ENCODE measurements at places on chromosomes 2 and 18.
A peak's percentile ranks its signal among the peaks of the same experiment; 100 is the strongest.

- no peak for DNase-seq
Observed at GRCh38 chr2:233466991-233467603, 99.5 kb downstream of the USP40 start.

DNA sequence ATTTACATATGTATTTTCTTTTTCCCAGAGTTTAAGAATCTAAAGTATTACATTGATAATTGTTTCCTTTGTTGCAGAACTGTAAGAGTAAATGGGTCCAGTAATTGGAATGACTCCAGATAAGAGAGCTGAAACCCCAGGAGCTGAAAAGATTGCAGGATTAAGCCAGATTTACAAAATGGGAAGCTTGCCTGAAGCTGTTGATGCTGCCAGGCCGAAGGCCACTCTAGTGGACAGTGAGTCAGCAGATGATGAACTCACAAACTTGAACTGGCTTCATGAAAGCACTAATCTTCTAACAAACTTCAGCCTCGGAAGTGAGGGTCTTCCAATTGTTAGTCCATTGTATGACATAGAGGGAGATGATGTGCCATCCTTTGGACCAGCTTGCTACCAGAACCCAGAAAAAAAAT is 183.8 kb upstream of the STON1 start:
- DNase-seq, result no peak

DNA sequence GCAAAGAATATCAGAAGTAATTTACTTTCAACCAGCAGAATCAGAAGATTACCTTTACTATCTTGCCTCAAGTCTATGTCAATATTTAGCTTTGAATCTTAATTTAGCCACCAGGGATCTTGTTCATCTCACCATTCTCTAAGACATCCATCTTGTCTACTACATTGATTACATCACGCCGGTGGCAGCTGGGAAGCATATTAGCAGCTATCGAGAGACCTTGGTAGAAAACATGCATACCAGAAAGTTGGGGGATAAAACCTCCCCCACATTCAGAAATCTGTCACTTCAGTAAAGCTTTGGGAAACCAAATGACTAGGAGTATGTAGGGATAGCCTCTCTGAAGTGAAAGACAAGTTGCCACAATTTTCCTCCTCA is 703.8 kb upstream of the FSHR start:
- DNase-seq, result no peak

DNA sequence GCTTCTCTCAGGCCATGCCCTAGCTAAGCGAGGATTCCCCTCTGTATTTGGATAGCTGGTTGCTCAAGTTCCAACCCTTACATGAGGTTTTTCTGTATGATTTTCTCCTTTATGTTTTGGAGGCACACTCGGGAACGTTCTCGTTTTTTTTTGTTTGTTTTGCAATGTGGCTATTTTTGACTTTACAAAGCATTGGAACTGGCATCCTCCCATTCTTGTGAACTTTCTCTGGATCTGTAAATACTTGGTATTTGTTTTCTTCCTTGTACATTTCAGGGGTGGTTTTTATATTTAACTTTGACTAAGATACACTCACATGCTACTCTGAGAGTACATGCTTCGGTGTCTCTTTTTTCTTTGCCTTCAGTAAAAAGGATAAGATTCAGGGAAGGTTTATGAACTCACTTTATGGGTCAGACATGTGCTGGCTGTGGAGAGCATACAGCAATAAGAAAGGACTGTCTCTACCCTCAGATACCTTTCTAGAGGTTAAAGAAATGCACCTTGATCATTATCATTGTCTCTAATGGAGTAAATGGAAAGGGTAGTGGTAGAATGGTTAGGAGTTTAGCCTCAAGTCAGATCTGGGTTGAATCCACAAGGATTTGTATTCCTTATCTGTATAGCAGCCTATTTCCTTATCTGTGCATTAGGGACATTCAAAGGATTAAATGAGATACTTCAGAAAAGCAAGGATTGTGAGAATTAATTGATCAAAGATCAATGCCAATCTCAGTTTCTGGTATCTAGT is 61.9 kb downstream of the MEIS1 start:
- DNase-seq, result no peak

DNA sequence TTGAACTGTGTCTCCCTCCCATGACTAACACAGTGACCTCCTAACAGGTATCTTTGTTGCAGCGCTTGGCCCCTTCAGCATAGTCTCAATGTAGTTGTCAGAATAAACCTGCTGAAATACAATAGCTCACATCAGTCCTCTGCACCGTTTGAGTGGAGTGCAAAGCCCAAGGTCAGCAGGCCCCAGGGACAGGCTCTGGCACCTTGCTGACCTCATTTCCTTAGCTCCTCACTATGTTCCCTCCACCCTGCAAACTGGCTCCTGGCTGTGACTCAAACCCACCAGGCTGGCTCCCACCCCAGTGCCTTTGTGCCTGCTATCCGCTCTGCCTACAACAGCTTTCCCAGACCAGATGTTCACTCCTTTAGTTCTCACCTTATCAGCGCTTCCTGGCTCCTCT is 146.7 kb downstream of the LRATD1 start:
- DNase-seq, result no peak

DNA sequence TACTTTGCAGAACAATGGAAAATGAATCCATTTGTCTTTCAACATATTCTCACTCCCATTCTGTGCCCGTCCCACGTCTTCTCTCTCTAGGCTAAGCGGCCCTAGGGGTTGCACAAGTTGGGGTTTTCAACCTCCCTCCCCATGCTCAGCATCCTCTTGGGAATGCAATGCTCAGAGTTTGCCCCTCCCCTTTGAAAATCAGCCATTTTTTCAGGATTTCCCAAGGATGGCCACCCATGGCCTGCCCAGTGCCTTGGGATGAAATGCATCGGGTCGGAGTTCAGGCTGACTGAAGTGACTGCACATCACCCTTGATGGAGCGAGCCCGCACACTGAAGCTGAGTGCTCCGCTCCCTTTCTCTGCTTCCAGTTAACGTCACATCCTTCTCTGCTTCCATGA is 87.9 kb downstream of the TNS1 start:
- DNase-seq, result no peak

DNA sequence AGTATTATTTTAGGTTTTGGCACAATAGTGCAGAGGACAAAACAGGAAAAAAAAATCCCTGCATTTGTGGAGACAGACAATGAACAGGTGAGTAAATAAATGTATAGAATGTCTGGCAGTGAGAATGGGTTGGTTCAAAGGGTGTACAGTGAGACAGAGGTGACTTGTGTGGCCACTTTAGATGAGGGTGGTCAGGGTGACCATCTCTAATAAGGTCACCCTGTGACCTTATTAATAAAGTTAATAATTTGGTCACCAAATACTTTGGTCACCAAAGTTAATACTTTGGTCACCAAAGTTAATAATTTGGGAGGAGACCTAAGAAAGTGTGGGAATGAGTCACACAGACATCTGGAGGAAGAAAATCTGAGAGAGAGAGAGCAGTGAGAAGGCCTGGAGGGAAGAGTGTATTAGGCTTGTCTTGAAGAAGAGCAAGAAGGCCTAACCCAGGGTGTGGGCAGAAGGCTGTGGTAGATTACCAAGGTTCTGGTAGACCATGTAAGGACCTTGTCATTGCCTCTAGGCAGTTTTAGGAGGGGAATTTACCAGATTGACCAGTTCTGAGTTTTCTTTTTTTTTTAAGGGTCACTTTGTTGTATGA is 1368.4 kb upstream of the CELF4 start:
- DNase-seq, result no peak

- peak; percentile 24 for DNase-seq
Observed at GRCh38 chr18:13218368-13218991, at the start of gene LDLRAD4. Gene LDLRAD4, plus strand, starts transcription at chr18:13218760.

DNA sequence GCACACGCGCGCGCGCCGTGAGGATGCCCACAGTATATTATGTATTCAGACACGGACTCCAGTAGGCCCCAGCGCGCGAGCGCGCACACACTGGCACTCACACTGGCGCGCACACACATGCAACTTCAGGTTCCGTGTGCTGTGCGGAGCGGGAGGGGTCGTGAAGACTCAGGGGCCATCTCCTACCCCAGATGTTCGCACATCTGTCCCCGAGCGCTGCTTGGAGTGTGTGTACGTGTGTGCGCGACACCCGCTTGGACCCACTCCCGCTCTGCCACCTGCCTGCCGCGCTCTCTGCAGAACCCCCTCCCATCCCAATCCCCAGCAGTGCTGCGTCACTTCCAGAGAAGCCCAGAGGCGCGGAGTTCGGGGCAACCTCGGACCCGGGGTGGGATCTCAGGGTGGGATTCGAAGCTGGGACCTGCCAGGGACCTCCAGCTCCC is 2.6 kb downstream of the NRP2 start:
- no peak for DNase-seq

DNA sequence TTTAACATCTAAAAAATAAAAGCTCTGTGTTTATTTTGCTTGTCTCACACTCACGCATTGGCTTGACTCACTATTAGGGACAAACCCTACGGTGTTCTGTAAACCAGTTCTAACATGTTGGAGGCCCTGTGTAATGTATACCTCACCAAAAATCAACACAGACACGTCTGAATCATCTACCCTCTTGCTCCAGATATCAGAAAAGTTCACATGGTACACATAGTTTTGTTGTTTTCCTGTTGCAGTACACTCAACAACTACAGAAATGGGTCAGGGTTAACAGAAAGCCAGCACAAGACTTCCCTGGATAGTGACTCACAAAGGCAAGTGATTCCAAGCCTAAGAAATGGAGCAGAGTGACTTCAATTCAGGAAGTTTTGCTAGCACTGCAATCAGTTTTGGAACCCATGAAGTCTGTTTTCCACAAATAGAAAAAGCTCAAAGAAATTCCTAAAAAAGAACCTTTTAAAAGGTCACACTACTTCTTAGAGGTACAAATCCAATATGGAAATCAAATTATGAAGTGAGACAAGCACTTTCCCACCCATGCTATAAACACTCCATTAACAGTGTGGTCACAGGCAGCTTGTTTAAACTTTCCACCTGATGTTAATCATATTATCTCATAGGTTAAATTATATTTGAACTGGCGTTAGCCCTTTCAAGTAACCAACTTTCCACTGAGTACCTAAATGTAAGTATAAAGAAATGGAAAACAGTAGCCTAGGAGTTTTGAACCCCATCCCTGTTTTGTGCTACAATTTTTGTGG is 87.4 kb downstream of the GAREM1 start:
- DNase-seq, result no peak

DNA sequence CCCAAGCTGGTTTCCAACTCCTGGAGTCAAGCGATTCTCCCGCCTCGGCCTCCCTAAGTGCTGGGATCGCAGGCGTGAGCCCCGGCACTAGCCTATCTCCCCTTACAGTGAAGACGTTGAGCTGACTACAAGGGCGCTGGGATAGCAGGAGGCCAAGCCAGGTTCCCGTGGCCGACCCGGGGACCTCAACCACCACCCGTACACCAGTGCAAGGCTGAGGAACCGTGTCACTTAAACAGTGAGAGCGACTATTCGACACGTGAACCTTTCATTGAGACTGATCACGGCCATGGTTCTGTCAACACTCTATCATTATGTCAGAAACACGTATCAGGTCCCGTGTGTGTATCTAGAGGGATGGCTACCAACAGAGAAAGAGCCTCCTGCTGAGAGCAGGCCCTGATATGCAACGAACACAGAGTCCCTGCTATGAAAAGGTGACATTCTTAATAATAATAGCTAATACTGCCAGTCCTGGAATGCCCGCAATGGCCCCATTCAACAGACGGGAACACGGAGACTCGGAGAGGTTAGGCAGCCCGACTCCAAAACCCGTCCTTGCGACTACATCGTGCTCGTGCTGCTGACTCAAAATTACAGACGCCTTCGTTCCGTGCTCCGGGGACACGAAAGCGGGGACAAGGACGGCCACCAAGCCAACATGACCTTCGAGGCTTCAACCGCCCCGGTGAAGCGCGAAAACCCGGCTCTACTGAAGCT is 833 bp downstream of the AFG3L2 start:
- peak; percentile 20 for DNase-seq

DNA sequence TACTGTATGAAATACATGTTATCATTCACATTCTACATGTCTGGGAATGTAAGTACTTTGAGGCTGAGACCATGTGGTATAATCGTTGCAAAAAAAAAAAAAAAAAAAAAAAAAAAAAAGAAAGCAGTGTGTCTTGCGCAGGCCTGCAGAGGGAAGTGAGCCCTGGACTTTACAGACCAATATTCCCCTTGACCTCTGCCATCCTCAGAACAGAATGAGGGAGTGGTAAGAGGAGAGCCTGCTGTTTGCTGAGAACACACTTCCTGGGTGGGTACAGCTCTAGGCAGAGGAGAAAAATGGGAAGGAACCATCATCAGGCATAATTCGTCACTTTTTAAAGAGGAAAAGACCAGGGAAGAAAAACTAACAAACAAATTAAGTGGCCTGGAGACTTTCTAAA is 28.8 kb upstream of the TBC1D8 start:
- no peak for DNase-seq

- DNase-seq, result no peak
Observed at GRCh38 chr2:215811003-215811402, 202.3 kb downstream of the MREG start.

DNA sequence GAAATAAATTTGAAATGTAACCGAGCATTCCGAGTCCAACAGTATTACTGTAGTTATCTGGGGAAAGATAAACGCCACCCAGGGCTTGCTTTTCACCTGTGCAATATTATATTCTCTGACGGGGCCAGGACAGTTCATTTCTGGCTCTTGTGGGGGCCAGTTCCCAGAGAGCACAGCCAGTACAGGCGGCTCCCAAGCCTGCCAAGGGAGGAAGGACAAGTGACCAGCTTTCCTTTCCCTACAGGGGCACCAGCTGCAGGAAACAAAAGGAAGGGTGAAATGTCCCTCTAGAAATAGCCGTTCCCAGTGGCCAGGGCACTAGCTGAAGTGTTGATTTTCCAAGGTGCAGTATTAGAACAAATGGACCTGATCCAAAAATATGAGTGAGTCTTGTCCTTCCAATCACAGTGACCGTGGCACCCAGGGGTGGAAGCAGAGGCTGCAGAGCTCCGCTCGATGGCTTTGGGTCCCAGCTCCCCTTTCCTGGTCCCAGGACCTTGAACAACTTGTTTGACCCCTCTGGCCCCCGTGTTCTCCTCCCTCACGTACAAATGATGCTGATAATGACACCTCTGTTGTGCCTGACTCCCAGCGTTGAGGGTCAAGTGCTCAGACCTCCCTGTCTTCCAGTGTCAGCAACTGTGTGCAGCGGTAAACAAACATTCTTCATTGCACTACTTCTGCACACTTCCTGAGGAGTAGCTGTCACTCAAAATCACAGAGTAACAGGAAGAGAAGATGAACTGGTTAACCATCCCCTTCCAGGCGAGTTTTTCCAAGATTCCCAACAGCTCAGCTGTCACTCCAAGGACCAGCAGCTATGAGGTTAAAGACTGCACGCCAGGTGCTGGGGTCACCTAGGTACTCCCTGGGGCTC is 40.9 kb downstream of the GYPC start:
- DNase-seq, result no peak

- no peak for DNase-seq
Observed at GRCh38 chr2:223050900-223051504, 988 bp upstream of the KCNE4 start.

GRCh38 chr2:77086051-77086450 is 436.1 kb downstream of the LRRTM4 start:
- no peak for DNase-seq

GRCh38 chr2:240868286-240869108 is at the start of gene AGXT:
Gene AGXT, plus strand, starts transcription at chr2:240868824. Its CDS starts 42 bp downstream, at chr2:240868866.
- no peak for DNase-seq

DNA sequence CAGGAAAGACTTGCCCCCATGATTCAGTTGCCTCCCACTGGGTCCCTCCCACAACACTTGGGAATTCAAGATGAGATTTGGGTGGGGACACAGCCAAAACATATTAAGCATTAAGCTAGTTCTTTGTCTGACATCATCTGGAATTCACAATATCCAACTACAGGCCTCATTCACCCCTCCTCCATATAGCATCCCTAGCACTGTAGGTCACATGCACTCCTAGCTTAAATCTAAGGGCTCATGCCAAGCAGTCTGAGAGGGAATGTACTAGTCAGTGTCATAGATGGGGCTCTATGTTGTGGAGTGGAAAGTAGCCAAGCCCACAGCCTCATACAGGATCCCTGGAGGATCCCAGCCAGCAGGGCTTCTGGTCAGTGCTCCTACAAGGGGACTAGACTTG is 92.1 kb downstream of the IRS1 start:
- no peak for DNase-seq

Data from NCI-H1105 treated with DMSO at 0.1 percent for 48 hours (cell line).